ENCODE measurements at places on chromosomes 16 and 17.

- DNase-seq, result no peak
Observed at GRCh38 chr17:65552214-65552613, 9.2 kb downstream of the AXIN2 start.

DNA sequence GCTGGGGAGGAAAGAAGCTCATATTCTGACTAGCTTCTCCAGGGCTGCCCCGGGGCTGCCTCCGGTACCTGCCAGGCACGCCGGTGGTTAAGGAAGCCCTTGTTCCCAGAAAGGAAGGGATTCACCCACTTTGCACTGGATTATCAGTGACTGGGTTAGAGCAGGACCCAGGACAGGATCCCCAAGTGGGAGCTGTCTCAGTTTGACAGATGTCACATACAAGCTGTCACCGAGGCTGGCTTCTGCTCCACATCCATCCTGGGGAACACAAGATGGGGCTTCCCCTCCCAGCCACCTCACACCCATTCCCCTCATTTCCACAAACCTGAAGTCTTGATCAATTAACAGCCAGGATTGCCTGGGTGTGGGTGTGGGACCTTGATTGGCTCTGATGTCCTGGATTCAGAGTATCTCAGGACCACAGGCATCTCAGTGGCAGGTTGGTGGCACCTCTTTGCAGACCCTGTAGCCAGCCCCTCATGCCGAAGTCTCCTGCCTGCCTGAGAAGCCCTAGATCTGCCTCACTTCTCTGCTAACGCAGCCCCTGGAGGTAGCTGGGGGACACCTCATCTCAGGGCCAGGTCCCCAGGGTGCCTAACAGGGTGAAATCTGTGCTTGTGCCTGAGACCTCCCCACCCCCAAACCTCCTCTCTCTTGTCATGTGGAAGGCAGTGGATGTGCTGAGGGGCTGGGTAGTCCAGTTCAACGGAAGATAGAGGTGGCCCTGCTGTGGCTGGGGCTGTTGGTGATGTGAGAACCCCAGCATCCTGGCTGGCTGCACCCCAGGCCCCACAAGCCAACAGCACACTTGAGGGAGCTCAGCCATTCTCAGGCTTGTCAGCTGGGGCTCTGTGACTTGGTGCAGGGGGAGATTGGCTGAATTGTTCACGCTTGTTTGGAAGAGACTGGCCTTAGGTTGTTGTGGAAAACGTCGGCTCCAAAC lies 1.4 kb downstream of the CACNG5 start:
- no peak for DNase-seq

DNA sequence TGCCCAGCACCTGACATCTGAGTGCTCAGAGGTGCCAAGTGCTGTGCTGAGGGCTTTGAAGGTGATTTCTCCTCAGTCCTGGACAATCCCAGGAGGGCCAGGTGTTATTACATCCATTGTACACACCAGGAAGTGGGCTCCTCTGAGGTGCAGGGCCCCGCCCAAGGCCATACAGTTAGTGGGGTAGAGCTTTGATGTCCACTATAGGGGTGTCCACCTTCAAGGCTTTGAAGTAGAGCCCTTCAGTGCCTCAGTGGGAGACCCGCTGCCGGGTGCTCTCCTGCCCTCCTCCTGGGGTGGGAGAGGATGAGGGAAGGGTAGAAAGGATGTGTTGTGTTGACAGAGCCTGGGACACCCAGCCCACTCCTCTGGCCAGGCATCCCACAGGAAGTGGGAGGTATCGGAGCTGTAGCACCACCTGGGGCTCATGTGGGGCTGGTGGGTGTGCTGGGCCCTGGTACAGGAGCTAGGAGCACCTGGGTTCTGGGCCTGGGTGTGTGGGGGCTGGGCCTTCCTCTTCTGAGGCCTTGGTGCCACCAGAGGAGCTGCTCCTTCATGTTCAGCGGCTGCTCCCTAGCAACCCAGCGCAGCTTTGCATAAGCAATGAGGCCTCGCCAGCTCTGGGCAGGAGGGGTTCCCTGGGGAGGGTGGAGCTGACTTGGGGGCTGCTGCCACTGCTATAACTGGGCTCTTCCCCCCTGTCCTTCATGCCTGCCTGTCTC lies 7.4 kb downstream of the LASP1 start:
- no peak for DNase-seq

- no peak for DNase-seq
Observed at GRCh38 chr16:78608305-78608776, 508.9 kb downstream of the WWOX start.

- DNase-seq, result no peak
Observed at GRCh38 chr16:11140098-11140375, 116.0 kb downstream of the SOCS1 start.

DNA sequence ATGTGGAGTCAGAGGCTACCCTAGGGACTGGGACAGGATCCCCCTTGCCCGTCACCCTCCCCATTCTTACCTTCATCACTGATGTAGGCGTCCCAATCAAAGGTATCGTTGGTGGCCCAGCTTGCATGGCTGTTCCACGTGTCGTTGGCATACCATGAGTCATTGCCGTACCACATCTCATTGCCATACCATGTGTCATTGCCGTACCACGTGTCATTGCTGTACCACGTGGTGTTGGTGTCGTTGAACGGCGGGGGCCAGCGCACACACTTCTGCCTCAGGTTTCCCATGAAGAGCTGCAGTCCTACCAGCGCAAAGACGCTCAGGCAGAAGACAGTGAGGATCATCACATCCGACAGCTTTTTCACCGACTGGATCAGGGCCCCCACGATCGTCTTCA lies 4.8 kb downstream of the SCN4A start:
- no peak for DNase-seq

DNA sequence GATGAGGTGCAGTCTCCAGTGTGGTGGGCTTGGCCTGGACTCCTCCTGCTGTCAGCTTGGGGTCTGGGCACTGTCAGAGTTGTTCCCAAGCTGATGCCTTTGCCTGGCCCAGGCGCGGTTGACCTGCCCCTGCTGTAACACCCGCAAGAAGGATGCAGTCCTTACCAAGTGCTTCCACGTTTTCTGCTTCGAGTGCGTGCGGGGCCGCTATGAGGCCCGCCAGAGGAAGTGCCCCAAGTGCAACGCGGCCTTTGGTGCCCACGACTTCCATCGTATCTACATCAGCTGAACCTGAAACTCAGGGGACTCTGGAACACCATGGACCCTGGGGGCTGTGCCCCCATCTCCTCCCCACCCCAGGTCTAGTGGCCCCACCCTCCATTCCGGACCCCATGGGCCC lies 11.7 kb downstream of the RNF40 start:
- no peak for DNase-seq

GRCh38 chr16:649631-650030 lies 466 bp downstream of the WDR90 start:
- DNase-seq, result no peak
